Uterus (tissue), 4 donors: ENCODE measurements at places on chromosomes 6 and 20. TPM values are rescaled to one million over a fixed set of nuclear protein-coding genes. Genes with fewer than 3 reads are reported as not detected.

GRCh38 chr6:55456016-55456415, 123.0 kb downstream of the HMGCLL1 start:
- H3K27ac ChIP-seq: no peak overlapping the region
- H3K36me3 ChIP-seq: no peaks in the 10 kb centered on the region
- no peaks in the 10 kb centered on the region for H3K27me3 ChIP-seq
- H3K4me1 ChIP-seq: no peaks in the 10 kb centered on the region
- no peak for DNase-seq

SLC13A3 gene
- total RNA-seq: not detected

GRCh38 chr20:45266977-45267376, 12.6 kb upstream of the SLPI start:
- H3K4me3 ChIP-seq: no peak overlapping the region
- H3K27me3 ChIP-seq: peaks cover 5% of the 10 kb centered on the region
- no peak overlapping the region for H3K27ac ChIP-seq
- H3K4me1 ChIP-seq: no peaks in the 10 kb centered on the region

DNA sequence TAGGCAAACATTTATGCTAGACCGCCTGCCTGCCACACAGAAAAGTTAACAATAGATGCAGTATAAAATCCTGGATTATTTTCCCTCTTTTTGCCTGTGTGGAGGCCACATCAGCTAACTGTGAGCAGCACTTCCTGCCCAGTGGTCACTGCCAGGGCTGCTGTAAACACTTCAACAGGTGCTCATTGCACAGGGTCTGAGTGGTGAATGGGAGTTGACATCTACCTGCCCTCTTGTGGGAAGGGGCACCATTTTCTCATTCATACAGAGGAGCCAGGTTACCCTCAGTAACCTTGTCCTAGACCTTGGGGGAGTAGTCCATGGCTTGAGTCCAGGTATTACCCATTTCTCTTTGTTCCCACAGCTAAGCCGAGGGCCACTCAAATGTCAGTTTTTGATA, 235.3 kb downstream of the TMEM242 start:
- H3K27me3 ChIP-seq: no peaks in the 10 kb centered on the region
- no peaks in the 10 kb centered on the region for H3K4me1 ChIP-seq
- H3K4me3 ChIP-seq: no peak overlapping the region
- H3K36me3 ChIP-seq: no peaks in the 10 kb centered on the region

BPIFB2 gene
- not detected for total RNA-seq

DNA sequence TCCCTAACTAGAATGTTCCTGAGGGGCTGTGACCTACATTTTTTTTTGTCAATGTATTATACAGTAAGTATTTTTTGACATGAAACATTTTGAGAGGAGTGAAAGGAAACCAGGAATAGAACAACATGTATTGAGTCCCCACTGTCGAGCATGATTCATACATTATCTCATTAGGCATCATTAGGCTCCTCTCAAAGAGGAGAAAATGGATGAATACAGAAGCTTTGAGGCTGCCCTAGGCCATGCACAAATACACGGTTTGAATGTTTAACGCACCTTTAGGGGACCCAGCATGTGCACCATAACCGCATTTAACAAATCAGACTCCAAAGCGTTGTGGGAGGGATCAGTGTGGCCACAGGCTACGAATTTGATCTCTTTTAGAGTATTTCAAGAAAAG, 87.8 kb downstream of the TBXT start:
- no peaks in the 10 kb centered on the region for H3K27me3 ChIP-seq
- H3K4me3 ChIP-seq: no peak overlapping the region
- H3K27ac ChIP-seq: no peak overlapping the region

DNA sequence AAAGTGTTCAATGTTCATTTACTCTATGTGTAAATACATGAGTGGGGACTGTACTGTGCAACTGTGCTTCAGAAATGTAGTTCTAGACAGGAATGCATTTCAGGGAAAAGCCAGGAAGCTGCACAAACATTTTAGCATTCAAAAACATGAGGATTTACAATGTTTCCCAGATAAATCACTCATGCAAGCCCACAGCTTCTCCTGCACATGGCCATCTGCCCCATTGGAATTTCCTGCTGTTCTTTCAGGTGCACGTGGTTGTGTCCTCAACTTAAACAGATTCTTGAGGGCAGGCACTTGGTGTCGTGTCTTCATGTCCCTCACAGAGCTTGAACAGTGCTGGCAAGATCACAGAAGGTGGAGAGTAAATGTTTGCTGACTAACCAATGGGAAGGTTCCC, 101.5 kb downstream of the UNC5CL start:
- H3K36me3 ChIP-seq: no peaks in the 10 kb centered on the region
- H3K27me3 ChIP-seq: no peaks in the 10 kb centered on the region
- DNase-seq: no peak
- H3K4me3 ChIP-seq: no peak overlapping the region
- H3K4me1 ChIP-seq: no peaks in the 10 kb centered on the region

LKAAEAR1 gene
- not detected for total RNA-seq

ZNF184 gene
- total RNA-seq: 12.9 TPM

DNA sequence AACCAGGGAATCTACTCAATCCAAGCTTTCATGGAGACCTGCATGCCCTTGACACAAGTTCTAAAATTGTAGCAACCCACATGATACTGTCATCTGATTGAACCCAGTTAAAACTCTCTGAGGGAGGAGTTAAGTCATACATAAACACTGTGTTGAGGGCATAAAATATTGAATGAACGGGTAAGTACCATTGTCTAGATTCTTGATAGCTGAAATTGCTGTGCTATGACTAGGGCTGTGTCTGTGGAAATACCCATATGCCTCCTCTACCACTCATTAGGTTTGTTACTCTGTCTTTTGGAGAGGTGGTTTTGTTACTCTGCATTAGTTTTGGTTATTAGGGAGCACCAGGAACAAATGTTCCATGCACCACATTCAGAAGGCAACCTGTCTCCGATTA, 7.6 kb downstream of the ENPP4 start:
- H3K4me3 ChIP-seq: no peak overlapping the region
- no peak for DNase-seq
- H3K27ac ChIP-seq: no peak overlapping the region
- H3K4me1 ChIP-seq: no peaks in the 10 kb centered on the region

GRCh38 chr20:35560105-35560511, 18.2 kb downstream of the ERGIC3 start:
- no peaks in the 10 kb centered on the region for H3K27me3 ChIP-seq
- H3K36me3 ChIP-seq: no peaks in the 10 kb centered on the region
- no peak for DNase-seq
- H3K4me3 ChIP-seq: no peak overlapping the region
- no peak overlapping the region for H3K27ac ChIP-seq

TENT5A gene
- total RNA-seq: 74.9 TPM

KHDC1L gene
- total RNA-seq: 0.83 TPM

ADAT2 gene
- 5.6 TPM for total RNA-seq

DNA sequence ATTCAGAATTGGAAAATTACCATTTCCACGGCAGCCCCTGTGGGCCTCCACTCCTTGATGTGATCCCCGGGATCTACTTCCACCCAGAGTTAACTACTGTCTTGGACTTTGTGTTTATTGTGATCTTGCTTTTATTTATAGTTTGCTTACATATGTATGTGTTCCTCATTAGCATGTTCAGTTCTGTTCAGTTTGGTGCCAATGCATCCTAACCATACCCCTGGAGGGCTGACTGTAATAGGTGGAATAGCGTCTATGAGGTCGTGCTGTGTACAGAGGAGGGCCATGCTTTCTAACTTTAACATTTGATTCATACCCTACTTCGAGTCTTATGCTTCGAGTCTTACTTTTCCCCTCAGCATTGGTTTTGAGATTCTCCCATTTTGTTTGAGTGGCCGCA, 104.3 kb upstream of the SLC24A3 start:
- no peak for DNase-seq
- H3K27me3 ChIP-seq: no peaks in the 10 kb centered on the region
- no peak overlapping the region for H3K4me3 ChIP-seq
- H3K36me3 ChIP-seq: no peaks in the 10 kb centered on the region
- H3K27ac ChIP-seq: no peak overlapping the region
- no peaks in the 10 kb centered on the region for H3K4me1 ChIP-seq

C20orf144 gene
- not detected for total RNA-seq

DNA sequence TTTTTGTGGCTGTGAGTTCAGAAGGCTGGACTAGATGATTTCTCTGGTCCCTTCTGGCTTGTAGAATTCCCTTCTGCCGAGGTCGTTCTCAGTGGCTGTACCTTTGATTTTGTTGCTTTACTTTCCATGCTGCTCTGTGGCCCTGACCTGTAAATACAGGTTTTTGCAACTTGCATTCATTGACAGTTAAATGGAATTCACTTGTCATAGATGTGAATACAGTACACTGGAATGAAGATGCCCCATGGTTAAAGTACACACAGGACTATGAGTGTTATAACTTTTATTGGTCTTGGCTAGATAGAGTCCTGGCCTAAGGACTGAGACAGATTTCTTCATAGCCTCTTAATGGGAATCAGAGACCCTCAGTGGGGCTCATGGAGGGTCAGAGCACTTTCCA, 12.9 kb upstream of the EFCAB8 start:
- no peaks in the 10 kb centered on the region for H3K27me3 ChIP-seq
- no peak overlapping the region for H3K27ac ChIP-seq

CALHM4 gene
- not detected for total RNA-seq

DNA sequence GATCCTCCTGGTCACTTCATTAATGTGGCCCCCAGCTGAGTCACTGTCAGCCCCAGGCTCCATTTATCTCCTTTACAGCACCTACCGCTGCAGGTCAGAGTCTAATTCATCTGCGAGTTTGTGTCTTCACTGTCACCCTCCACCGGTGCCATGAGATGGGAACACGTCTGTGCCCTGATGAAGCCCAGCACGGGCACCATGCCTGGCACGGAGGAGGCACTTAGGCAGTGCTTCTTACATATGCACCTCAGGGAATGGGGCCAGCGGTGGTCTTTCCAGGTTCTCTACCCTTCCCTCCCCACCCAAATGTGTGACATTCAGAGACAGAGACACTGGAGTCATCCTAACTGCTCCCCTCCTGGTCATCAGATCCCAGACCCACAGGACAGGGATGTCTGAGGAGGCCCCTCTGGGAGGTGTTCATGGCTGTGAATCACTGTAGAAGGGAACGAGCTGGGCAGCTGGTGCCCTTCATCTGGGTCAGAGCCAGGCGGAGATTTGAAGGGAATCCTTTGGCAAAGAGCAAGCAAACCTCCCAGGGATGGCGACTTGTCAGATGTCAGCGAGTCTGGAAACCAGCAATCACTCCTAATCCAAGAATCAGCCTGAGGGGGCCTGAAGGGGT, 364.6 kb downstream of the PREX1 start:
- no peaks in the 10 kb centered on the region for H3K4me1 ChIP-seq
- H3K27me3 ChIP-seq: no peaks in the 10 kb centered on the region
- H3K36me3 ChIP-seq: no peaks in the 10 kb centered on the region
- no peak overlapping the region for H3K4me3 ChIP-seq
- DNase-seq: no peak

- H3K4me1 ChIP-seq: no peaks in the 10 kb centered on the region
- no peak overlapping the region for H3K4me3 ChIP-seq
- no peak overlapping the region for H3K27ac ChIP-seq
- DNase-seq: no peak
- H3K27me3 ChIP-seq: peaks cover 12% of the 10 kb centered on the region
These were observed 512 bp downstream of the TTBK1 start for GRCh38 chr6:43243664-43244321.

IL17A gene
- 0.40 TPM for total RNA-seq

PROKR2 gene
- total RNA-seq: 0.83 TPM

CNR1 gene
- 8.2 TPM for total RNA-seq
